ENCODE measurements at places on chromosomes 4 and X.
A peak's percentile ranks its signal among the peaks of the same experiment; 100 is the strongest.

- DNase-seq: no peak
Measured at GRCh38 chrX:72102760-72103159, 29.0 kb downstream of the RTL5 start.

DNA sequence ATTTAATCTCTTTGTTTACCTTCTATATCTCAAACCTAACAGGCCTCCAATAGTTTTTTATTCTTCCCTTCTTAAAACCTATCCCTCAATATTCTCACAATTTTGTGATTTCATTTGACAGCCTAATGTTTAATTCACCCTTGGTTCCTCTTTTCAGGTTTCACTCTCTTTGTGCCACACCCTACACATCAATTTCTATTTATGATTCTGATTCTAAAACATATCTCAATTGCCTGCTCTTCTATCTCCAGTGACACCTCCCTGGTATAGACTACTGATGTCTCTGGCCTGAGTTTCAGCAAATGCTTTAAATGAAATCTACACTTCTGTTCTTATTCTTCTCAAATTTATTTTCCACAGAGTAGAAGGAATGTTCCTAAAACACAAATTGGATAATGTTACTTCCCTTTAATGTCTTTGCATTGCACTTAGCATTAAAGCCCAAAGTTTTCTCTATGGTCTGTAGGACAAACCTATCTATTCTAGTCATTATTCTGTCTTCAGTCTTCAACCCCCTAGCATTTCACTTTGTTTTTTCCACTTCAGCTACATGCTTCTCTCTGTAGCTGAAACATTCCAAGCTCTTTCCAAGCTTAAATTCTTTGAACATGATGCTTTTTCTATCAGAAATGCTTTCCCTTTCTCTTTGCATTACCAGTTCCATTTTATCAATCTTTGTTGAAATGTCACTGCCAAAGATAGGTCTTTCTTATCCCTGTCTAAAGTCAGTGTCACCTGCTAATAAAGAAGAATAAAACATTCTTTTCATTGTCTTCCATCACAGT, 622.0 kb downstream of the CENPC start:
- no peak for DNase-seq

- DNase-seq: peak; percentile 17
Measured at GRCh38 chrX:86002076-86002896, 45.1 kb downstream of the CHM start.

GRCh38 chr4:159216834-159217233, 114.0 kb downstream of the RAPGEF2 start:
- no peak for DNase-seq

- peak; percentile 63 for DNase-seq
Measured at GRCh38 chr4:145936997-145937901, 1.4 kb downstream of the ZNF827 start.

DNA sequence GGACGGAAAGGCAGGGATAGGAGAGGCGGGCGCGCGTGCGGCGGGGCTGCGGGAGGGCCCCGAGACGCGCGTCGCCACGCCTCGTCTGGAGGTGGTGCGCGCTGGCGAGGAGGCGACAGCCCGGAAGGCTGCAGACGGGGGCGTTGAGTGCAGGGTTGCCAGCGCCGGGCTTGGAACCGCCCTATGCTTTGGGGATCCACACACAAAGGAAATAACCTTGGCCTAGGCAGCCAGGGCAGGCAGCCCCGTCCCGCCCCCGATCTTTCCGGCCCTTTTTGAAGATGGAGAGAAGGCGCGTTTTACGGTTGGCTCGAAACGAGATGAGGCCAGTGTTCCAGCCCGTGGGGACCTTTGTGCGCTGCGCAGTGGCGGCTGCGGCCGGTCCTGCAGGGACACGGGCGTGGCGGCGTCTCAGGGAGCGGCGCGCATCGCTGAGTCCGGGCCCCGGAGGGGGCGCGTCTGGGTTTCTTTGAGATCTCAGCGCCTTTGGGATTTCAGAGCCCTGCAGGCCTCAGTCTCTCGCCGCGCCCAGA, 50.8 kb upstream of the TRIM2 start:
- peak; percentile 28 for DNase-seq

All from endothelial cell (in vitro differentiated cells).